Foreskin keratinocyte (primary cell): ENCODE measurements at places on chromosomes 12 and 14.

DNA sequence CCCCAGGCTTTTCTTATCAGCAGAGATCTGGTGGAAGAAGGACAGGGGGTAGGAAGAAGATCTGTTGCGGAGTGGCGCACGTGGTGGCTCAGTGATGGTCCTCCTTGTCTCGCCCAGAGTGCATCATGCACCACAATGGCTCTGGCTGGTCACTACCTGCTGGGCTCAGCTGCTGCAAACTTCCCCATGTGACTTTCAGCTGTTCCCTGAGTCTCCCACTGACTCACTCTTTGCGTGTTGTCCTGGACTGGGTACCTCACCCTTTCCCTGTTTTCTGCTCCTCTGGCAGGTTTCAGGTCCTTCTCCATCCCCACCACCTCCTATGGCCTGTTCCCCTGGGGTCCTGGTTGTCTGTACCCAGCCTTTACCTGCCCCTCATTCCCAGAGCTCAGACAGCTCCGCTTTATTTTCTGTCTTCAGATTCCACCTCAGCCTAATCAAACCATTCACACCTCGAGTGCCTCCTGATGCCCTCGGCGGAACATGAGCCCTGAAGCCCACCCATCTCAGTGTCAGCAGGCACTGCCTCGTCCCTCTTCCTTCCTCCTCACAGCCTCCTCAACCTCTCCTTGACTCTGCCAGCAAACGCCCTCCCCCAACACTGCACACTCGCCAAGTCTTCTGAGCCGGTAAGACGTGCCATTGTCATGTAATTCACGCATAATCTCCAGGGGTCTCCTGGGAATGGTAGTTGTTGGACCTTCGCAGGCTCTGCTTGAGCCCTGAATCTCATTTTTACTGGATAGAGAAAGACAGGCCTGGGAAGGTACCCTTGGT, 1.8 kb downstream of the C1R start:
- DNase-seq: no peak

DNA sequence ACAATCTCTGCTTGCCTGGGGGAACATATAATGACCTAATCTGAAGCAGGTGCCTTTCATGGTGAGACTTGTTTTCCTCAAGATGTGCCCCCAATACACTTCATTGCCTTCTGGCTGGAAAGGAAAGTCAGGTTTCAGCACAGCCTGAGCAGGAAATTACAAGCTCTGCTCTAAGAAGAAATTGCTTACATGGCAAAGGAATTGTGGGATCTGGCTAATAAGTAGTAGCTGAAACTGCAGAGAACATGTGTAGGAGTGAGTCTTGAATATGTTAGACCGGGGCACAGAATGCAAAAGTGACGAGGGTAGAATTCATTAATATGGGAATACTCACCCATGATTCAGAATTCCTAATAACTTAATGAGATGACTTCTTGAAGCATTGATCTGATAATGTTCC, 6.3 kb upstream of the CFAP54 start:
- peak; percentile 34 for DNase-seq

- no peak for DNase-seq
These were observed 422.5 kb upstream of the PDE3A start for GRCh38 chr12:19945559-19946435.

GRCh38 chr12:79558924-79559469, 131.8 kb downstream of the PAWR start:
- DNase-seq: no peak

- no peak for DNase-seq
These were observed 415.4 kb upstream of the PRICKLE1 start for GRCh38 chr12:43004908-43005307.

DNA sequence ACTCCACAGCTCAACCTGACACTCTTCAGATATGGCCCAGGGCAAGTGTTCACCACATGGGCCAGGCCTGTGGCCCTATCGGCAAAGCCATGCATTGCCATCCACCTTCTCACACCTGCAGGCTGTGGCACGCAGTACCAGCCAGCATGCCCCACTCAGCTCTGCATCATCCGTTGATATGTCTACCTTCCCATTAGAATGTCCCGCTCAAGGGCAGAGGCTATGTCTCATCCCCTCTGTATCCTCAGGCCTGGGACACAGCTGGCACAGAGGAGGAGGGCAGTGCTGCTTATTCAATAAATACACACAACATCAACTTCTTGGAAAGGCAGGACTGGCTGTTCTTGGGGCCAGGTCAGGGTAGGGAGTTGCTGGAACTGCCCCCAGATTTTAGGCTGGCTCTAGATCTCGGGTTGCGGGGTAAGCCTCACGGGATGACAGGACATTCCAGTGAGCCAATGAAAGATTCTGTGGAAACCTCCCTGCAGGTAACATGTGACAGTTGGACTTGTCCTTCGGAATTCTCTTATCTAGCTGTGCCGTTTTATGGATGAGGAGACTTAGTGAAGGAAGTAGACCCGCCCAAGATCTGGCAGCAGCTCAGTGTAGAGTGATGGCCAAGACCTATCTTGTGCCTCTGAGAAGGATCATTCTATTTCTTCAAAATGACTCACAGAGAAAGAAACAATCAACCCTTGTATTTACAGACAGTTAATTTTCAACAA, 25.6 kb downstream of the SYNE3 start:
- peak; percentile 71 for DNase-seq

- DNase-seq: no peak
These were observed 42.5 kb downstream of the PRKAB1 start for GRCh38 chr12:119710374-119710964.

DNA sequence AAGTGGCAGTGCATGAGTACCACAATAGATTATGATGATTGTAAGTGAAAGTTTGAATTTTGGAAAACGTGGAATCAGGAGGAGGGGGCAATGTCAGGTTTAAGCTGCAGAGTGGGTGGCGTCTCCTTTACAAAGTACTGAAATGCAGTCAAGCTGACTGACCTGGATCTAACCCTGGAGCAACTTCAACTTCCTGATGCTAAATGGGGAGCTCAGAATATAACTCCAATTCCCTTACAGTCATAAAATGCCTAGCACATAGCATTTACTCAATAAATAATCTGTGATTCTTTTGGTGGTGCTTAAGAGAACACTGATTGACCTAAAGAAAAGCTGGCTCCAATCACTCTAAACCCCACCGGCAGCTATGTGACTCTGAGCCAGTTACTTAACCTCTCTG, 38.5 kb downstream of the CCDC60 start:
- DNase-seq: no peak

GRCh38 chr12:75978677-75979076, 52.9 kb downstream of the PHLDA1 start:
- DNase-seq: no peak

GRCh38 chr14:57413849-57414248, 23.5 kb downstream of the NAA30 start:
- no peak for DNase-seq

DNA sequence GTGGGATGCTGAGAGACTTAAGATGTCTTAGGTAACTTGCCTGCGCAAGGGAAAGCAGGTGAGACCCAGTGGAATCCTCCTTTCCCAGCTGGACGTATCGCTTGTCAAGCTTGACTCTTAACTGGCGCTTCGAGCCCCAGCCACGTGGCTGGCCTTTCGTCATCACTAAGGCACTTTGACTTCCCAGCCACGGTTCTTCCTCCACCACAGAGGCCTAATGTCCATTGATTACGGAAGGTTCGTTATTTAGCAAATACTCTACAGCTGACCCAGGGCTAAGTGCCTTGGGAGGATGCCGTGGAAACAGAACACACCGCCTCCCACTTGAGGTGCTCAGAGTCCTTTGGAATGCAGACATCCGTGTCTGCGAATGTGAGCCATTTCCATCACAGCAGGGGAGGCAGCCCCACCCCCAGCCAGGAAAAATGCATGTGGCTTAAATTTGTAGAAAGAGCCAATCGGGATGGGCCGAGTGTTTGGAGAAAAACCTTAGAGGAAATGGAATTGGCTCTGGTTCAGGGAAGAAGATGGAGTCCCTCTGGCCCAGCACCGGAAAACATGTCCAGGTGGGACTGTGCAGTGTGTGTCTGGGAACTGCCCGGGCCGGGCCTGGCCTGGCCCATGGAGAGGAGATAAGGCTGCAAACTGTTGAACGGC, 115.7 kb downstream of the PLXNC1 start:
- no peak for DNase-seq

GRCh38 chr12:64895526-64895925, 71.1 kb downstream of the TBC1D30 start:
- peak; percentile 65 for DNase-seq

DNA sequence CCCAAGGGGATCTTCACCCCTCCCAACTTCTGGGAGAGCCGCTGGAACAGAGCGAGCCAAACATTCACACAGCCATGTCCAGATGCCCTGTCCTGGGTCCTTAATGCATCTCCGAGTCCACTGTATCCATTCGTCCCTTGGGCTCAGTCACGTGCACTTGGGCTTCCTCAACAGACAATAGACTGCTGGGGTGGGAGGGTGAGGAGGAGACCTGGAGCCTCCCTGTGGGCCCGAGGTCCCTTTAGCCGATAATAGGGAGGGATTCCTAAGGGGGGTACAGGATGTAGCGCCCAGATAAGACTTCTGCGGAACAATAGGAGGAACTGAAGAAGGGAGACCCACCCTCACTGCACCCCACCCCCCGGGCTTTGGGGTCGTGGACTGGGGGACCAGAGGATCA, 6.7 kb downstream of the ARHGEF25 start:
- DNase-seq: no peak

DNA sequence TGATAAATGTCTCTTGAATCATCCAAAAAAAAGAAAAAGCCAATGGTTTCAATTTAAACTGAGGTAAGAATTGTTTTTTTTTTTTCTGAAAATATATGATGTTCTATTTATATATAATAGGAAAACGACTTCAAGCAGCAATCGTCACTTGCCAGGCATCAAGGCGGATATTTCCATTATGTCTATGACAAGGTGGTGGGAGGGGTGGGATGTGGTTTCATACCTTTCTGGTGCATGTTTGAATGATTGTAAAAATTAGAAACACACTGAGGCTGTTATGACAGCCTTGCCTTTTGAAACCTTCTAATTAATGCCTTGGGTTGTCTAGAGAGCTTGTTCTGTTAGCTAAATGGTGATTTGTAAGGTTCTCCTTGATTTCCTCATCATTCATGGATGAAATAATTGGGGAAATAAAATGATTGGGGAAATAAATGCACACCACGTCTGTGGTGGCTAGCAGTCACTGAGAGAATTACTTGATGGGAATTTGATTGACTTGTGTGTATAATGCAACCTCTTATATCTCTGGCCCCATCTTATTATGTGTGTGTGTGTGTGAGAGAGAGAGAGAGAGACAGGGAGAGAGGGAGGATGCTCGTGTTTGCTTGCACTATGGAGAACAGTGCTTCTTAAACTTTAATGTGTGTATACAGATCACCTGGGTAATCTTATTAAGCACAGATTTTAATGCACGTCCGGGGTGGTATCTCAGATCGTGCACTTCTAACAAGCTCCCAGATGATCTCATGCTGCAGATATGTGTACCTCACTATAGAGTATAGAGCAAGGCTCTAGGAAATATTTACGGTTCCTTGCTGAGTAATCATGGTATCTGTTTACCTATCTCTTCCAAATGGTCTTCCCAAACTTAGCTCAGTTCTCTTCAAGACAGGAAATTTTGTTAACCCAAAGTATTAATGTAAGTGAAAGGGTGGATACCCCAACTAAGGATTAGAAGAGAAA, 502.6 kb downstream of the DIO2 start:
- DNase-seq: peak; percentile 79
